ENCODE measurements at places on chromosomes 4 and X.

DNA sequence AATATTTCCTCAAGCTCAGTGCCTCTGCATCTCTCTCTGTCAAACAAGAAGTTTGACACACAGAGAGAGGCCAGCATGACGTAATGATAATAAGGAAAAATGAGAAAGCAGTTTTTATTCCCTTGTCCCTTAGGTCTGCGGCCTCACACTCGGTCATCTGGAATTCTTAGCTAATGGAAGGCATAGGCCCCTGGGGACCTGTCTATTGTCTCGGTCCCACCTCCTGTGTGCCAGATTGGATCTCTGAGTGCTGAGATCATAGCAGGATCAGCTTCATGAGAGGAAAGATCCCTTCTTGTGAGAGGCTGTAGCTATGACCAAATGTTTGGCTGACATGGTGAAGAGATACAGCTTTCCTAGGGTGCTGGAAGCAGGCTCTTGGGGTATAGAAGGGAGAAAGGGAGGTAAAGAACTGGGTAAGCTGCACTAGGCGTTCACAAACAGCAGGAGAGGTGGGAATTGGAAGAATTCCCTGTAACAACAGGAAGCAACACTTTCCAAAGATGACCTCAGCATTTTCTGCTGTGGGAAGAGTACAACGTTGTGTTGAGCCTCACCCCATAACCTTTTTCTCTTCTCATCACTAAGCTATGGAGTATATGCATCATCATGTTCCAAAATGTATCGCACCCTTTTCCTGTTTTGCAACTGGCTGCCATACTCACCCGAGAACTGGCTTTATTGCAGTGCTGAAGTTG, 20.2 kb downstream of the TMEM31 start:
- DNase-seq: no peak

DNA sequence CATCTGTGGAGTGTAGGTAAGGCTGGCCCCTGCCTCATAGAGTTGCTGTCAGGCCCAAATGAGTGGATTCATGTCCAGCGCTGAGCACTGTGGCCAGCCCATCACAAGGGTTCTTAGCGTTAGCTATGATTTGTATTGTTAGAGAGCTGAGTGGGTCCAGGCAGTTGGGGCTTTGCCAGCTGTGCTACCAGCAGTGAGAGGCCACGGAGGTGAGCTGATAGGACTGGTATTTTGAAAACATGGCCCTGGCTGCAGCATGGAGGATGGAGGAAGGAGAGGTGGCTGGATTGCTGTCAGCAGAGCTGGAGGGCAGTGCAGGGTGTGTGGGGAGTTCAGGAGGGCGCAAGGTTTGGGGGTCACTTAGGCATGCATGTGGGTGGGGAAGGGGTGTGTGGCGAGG, 69.8 kb downstream of the PSAPL1 start:
- peak; percentile 72 for DNase-seq

DNA sequence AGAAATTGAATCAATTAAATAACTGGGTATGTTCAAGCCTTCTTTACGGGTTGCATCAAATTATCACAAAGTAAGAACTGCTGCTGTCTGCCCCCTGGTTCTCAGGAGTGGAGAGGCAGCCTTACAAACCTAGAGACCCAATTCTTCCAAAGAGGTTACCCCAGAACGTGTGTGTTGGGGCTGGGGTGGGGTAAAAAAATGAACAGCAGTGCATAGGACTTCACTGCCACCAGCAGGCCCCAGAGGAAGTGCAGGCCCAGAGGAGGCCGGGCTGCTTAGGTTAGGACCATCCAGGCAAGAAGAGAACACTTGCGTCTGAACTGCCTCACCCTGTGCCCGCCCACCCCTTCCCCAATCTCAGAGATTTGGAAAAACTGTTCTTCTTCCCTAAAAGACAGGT, 1.5 kb upstream of the NWD2 start:
- no peak for DNase-seq

DNA sequence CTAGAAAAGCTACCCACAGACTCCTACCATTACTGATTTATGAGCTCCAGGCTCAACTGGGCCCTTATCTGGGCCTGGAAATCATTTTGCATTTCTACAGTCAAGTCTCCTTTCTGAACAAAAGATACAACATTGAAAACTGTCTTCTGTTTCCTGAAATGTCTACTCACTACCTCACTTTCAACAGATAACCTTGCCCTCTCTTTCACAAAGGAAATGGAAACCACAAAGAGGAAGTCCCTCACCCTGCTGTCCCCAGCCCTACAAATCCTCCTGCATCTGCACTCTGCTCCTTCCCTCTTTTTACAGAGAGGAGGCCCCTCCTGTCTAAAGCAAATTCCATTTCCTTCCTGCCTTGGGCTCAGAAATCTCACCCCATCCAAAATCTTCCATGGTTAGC, 24.8 kb upstream of the CYBB start:
- no peak for DNase-seq

DNA sequence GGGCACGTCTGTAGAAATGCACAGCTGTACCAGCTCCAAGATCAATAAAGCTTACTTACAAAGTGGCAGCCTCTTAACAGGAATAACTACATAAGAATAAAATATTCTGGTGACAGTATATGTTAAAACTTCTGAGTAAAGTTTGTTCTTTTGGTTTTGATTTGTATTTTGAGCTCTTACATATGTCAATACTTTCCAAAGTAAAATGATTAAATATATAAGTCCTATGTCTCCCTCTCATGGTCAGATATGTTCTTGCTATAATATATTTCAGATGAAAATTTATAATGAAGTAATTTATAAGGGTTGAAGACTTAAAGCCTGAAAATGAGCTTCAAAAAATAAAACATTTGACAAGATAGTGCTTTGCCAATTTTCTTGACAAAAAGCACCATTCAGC, 254.4 kb downstream of the NPFFR2 start:
- DNase-seq: peak; percentile 42

DNA sequence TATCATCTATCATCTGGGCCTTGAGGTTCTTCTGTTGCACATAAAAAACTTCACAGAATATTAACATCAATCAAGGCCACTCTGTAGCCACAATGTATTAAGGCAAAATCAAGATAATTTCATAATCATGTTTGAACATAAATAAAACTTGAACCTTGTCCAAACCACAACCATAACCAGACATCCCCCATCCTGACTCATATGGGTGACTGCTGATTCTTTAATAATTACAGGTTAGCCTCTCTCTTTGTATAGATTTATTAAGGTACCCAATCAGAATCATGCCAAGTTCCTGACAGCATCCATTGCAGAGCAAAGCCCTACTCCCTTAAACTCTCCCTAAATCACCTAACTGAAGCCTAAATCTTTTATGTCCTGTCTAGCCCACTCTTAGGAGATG, 16.7 kb upstream of the AREG start:
- DNase-seq: peak; percentile 4

DNA sequence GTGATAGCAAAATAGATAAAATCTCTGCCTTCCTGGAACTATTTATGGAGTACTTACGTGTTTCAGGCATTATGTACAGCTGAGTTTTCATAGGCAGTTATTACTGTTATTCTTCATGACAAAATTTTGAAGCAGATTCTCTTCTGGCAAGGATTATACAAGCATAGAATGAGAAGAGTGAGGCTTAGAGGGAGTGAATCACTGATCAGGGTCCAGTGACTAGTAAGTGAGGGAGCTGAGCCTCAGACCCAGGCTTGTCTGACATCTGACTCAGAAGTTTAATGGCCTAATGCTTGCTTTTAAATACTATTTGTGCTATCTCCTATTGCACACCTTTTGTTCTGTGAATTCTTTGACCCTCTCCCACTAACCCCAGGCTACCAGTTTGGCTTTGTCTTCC, 110.6 kb downstream of the DTHD1 start:
- DNase-seq: no peak
